Right forelimb (tissue), 1 donor: ENCODE measurements at places on chromosomes 12 and 14.
A peak's percentile ranks its signal among the peaks of the same experiment; 100 is the strongest.

GRCh38 chr12:13390381-13390861, 193.9 kb downstream of the EMP1 start:
- DNase-seq, result peak; percentile 86

DNA sequence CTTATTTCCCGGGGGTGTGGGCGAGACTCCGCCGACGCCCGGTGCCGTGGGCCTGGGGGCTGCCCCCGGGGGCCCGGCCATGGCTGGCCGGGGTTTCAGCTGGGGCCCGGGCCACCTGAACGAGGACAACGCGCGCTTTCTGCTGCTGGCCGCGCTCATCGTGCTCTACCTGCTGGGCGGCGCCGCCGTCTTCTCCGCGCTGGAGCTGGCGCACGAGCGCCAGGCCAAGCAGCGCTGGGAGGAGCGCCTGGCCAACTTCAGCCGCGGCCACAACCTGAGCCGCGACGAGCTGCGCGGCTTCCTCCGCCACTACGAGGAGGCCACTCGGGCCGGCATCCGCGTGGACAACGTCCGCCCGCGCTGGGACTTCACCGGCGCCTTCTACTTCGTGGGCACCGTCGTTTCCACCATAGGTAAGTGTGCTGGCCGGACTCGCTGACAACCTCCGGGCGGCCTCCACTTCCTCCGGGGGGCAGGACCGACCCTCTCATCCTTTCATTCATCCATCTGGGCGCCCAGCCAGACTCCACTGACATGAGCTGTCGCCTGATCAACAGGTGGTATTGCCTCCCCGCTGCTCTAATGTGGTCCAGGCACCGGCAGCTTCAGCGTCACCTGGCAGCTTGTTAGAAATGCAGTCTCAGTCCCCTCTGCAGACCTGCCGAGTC, 467 bp downstream of the KCNK13 start:
- DNase-seq, result peak; percentile 55

DNA sequence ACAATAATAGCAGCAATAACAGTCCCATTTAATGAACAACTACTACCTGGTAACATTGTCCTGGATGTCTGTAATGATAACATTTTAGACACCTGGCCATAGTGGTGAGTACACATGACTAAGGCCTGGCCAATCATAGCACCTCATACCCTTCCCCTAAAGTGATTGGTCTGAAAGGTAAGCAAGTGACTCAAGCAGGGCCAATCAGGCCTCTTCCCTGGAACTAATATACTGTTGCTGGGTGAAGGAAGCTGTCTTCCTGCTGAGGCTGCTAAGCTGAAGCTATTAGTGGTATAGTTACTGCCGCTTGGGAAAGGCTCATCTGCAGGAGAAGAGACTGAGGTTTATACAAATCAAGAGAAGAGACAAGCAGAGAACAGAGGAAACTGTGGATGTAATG, 18.7 kb upstream of the NOS1 start:
- no peak for DNase-seq

DNA sequence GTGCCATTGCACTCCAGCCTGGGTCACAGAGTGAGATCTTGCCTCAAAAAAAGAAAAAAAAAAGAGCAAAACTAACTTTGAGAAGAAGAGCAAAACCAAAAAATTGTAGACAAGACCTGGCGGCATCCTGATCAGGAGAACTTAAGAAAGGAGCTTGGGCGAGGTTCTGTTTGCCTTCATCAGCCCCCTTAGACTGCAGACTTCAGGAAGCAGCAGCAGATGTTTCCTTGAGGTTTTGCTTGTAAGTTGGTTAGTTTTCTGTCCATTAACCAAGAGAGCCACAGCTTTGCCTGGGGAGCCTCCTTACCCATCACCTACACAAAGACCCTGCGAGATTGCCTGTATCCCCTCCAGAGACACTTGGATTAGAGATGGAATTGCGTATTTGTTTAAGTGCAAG, 189.0 kb downstream of the AACS start:
- DNase-seq, result no peak

DNA sequence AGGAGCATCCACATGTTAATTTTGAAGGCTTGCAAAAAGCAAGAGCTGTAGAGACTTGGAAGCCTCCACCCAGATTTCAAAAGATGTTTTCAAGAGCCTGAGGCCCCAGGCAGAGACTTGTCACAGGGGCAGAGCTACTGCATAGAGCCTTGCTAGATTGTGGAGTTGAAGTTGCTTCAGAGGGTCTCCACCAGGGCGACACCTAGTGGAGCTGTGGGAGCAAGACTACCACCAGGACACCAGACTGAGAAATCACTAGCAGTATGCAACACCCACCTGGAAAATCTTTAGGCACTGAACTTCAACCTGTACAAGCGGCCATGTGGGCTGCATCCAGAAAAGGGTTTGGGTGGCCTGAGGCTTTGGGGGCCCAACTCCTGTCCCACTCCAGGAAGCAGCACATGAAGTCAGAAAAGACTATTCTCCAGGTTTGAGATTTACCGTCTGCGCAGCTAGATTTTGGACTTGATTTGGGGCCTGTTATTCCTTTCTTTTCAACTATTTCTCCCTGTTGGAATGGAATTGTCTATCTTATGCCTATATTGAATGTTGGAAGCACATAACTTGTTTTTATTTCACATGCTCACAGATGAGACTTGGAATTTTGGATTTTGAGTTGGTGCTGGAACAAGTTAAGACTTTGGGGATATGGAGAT, 508.6 kb downstream of the FLRT2 start:
- peak; percentile 53 for DNase-seq

- no peak for DNase-seq
These were observed 60.2 kb upstream of the RTRAF start for GRCh38 chr14:51929166-51929565.

GRCh38 chr14:77620222-77620870, 3.9 kb upstream of the SPTLC2 start:
- no peak for DNase-seq

DNA sequence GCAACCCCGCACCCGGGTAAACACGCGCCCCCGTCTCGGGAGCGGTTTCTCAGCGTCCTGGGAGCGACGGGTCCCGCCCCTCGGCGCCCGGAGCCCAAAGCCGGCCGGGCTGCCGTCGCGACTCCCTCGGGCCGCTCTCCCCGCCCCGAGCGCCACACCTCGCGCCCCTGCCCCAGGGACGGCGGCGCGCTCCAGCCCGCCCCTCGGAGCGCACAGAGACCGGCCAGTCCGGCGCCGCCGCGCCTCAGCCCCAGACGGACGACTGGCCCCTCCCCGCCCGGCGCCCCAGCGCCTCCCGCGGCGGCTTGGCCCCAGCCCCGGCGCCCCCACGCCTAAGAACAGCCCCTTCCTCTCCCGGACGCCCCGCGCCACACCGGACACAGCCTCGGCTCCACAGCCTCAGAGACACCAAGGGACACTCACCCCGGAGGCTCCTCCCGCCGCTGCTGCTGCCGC, 411 bp downstream of the BTBD7 start:
- DNase-seq, result peak; percentile 81

DNA sequence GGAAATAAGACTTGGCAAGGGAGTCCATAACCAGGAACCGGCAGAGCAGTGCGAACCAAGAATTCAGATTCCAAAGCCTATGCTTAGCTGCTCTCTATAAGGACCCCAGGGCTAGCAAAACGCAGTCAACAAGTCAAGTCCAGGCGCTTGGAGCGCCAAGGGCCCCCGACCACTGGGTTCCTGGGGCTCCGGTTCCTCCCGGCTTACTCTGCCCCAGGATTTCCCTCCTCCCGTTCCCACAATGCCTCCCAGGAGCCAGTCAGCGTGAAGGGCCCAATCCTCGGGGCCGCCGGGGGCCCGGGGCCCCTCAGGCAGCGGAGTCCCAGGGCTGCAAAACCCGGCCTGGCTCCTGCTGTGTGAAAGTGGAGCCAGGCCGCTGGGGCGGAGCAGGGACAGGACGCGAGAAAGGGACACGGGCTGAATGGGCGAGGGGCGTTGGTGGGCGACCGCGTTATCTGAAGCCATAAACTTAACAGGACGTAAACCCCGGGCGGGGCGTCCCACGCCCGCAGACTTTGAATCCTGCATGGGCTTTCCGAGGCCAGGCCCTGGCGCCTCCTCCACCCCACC, 1.5 kb downstream of the KRT8 start:
- peak; percentile 86 for DNase-seq

- no peak for DNase-seq
These were observed 4.7 kb downstream of the NFYB start for GRCh38 chr12:104133321-104133720.

DNA sequence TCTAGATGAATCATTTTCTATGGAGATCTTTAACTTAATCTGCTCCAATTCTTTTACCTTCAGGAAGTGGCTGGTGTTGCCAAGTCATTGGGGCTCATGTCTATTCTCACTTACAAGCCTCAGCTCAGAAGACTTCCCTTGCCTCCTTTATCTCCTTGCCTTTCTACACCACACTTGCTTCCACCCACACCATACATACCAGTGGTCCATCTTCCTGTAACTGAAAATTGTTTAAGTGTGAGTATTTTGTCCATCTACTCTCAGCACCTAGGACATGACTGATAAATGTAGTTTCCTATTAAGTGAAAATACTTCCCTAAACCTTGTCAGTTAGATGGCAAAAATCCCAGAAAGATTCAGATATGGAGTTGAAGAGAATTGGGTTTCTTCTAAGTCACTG, 199.7 kb upstream of the CPNE8 start:
- DNase-seq, result no peak

GRCh38 chr12:81723361-81723760, 35.8 kb downstream of the PPFIA2 start:
- no peak for DNase-seq

DNA sequence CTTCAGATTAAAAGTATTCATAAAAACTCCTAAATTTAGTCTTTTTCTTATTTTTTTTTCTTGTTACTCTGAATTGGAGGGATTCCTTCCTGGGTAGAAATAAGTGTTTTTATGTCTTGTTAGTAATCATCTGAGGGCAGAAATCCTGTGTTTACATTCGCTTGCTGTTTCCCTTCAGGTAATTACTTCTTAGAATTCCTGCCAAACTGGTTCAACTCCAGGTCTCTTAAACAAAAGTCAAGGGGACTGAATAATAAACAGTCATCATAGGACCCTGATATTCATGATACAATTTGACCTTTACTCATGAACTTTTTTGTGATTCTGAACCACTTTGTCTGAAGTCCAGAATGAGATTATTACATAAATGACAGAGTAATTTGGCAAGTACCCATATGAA, 843.9 kb downstream of the FLRT2 start:
- DNase-seq, result no peak

DNA sequence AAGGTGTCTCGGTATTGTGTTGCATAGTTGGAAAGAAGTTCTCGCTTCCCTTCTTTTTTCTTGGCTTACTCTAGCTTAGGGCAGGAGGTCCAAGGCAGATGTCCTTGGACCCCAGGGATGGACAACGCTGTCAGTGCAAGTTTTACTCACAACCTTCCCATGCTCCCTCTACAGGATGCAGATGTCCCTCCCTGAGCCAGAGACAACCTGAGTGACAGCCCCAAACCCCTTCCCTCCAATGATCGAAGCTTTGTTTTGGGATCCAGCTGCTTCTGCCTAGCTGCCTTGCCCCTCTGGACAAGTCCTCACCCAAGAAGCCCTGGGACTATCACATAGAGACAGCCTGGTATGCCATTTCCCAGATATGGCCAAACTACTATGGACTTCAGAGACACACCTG, 112.0 kb upstream of the RAP1B start:
- DNase-seq, result no peak

DNA sequence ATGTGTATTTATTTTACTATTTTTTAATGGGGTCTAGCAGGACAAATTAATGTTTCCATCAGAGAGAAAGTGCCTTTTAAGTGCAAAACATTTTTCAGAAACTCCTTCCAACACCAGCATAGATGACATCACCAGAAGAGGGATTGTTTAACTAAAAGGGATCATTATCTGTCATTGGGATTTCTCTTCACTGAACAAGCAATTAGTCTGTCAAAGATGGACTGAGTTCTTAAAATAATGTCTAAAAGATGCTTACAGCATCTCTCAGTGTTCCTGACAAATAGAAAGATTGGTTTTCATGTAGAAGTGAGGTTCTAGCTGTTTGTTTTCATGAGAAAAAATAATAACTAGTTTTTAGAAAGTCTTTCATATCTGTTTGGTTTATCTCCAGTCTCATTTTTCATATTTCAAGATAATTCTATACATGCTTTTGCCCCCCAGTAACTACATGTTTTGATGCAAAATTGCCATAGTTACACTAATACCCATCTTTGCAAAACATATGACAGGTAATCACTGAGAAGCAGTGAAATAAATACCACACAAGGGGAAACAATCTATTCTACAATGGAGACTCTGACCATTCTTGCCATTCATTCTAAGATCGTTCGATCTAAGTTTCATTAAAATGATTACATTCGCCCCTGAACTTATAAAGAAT, 850.3 kb downstream of the GALC start:
- no peak for DNase-seq

DNA sequence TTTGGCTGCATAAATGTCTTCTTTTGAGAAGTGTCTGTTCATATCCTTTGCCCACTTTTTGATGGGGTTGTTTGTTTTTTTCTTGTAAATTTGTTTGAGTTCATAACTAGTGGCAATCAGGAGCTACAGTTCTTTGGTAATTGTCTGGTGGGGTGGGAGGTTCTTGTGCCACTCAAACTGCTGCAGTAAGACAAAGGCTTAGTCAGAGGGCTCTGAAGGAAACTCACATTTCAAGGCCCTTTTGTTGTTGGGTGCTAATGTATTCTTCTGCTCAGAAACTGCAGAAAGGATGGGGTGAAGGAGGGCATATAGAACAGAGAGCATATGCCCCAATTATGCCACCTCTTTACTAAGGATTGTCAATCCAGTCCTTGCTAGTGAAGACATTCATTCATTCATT, 21.9 kb downstream of the MYRFL start:
- no peak for DNase-seq

DNA sequence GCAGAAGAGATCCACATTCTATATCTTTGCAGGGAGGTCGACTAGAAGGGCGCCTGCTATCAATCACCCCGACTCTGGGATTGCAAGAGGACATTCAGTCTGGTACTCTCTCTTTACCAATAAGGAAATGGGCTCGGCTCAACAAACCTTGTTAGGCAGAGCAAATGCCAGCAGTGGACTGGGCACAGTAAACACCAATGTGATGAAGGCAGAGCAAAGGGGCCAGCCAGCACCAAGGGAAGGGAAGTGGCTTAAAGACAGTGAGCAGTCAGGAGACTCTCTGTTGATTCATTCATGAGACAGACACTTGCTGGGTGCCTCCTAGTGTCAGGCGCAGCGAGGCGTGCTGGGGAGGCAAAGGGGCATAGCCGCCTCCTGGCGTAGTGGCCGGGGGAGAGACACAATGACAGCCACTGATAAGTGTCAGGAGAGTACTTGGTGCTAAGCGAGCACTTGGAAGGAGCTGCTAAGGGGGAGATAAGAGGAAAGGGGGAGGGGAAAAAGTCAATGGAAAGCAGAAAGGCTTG, 34.1 kb downstream of the TMCC3 start:
- no peak for DNase-seq

- no peak for DNase-seq
These were observed 84.7 kb downstream of the DACT1 start for GRCh38 chr14:58722441-58722840.

DNA sequence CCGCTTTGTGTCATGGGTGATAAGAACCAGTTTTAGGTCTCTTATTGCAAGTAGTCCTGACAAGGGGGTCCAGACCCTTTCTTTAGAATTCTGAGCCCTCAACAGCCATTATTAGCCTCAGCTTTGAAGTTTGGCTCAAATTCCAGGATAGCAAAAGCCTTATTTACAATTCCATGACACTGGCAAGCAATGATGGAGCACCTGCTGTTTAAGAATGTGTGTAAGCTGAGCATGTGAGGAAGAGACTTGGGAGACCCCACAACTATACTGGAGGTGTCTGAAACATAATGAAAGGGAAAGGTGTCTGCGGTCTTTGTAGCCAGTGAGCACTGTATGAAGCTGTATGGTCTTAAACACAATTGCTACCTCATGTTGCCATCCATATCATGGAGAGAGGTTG, 119.8 kb downstream of the TBX5 start:
- no peak for DNase-seq

GRCh38 chr12:87921621-87922020, 107.6 kb downstream of the C12orf50 start:
- no peak for DNase-seq
